ENCODE measurements at places on chromosomes 6 and 20.

GRCh38 chr6:111620169-111620568, 14.5 kb upstream of the TRAF3IP2 start:
- no peak for DNase-seq

DNA sequence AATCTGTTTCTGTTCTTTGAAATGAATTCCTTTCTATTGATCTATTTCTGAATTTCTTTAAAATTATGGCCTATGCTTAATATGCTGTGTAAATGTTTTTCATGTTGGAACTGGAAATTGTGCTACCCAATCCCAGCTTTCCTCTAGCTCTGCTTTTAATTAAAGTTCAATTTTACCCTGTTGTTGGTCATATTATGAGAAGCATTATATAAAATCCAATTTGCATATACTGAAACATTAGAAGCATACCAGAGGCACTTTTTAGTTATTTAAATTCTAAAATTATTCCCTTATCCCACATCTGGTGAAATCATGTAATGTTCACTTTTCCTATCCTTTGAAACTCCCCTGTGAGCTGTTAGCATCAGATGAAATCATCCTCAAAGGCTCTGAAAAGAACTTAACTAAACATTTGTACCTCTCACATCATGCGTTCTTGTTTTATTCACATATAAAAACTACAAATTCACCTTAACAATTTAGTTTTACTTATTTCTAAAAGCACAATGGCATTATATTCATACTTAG, 160.6 kb upstream of the COL21A1 start:
- no peak for DNase-seq

GRCh38 chr20:52569201-52569600, 377.6 kb upstream of the ZFP64 start:
- no peak for DNase-seq

DNA sequence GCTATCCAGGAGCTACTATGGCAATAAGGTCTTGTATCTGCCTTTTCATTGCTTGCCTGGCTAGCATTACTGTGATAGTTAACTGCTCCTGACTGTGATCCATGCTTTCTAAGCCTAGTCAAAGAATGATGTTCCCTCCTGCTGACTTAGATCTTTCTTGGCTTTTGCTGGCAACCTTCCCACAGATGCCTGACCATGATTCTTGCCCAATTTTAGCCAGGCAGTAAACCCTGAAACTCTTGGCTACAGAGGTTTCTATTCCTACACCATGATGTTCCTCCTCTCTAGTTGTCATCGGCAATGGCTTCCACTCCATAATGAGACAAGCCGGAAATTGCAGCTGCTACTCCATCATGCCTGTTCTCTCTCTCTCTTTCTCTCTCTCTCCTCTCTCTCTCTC, 238.1 kb downstream of the HAO1 start:
- DNase-seq = no peak

DNA sequence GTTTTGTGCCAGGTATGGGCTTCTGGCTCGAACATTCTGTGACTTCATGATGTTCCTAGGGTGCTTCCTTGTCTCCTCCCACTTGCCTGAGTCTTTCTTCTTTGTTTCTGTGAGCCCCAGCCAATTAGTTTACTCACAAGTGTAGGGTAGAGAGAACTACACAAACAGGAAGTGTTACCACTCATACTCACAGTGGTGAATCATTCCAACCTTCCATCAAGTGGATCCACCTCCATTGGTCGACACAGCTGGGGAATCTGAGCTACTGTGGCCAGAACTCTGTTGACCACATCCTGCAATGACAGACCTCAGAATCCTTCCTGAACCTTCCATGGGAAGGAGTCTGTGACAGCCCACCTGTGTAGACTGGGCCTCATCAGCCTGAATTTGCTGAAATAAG, 76.8 kb downstream of the UNC5CL start:
- DNase-seq = no peak

GRCh38 chr20:53168491-53168890, 196.3 kb downstream of the TSHZ2 start:
- DNase-seq = no peak

DNA sequence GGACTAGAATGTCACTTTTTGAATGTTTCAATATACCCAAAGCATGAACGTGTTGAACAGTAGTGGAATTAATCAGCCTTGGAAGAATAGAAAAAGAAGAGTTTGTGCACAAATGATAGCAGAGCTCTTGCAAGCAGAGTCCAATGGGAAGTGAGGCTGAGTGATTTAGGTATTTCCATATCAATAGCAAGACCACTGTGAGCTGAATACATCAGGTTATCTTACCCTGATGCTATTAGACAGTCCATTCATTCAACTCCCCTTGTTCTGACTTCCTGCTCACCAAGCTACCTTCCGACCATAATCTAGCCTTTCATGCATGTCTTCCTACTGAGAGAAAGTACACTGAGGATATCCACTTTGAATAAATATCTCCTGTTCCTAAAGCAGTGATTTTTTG, 349.2 kb upstream of the RNF217 start:
- no peak for DNase-seq

GRCh38 chr20:1661542-1662299, 4.1 kb upstream of the SIRPG start:
- no peak for DNase-seq
